ENCODE measurements at places on chromosomes 11 and 22.

GRCh38 chr11:114258696-114259095 is 37.5 kb upstream of the NNMT start:
- DNase-seq: no peak

DNA sequence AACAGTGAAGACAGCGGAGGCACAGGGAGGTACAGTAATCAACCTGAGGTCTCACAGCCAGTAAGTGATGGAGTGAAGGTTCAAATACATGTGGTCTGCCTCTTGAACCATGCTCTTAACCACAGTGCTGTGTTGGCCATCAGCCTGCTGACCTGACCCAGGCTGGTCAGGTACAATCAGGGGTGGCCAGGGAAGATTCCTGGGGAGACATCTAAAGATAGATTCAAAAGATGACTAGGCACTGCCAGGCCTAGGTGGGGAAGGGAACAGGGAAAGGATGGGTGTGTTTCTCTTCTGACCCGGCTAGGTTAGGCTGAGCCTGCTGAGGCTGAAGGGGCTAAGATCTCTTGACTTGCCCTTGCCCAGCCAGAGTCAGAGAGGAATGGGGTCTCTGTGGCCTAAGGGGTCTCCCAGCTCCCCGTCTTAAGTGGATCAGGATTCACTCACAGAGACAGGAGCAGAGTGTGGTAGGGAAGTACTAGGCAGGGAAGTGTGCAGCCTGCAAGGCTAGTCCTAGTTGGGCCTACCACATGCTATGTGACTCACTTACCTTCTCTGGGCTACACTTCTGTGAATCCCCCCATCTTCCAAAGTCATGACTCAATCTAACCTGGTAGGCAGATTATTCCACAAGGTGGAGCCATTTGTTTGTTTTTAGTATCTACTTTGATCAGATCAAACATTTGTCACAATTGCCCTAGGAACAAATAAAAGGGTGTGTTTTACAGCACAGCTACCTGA is 10.4 kb upstream of the SREBF2 start:
- DNase-seq: no peak

DNA sequence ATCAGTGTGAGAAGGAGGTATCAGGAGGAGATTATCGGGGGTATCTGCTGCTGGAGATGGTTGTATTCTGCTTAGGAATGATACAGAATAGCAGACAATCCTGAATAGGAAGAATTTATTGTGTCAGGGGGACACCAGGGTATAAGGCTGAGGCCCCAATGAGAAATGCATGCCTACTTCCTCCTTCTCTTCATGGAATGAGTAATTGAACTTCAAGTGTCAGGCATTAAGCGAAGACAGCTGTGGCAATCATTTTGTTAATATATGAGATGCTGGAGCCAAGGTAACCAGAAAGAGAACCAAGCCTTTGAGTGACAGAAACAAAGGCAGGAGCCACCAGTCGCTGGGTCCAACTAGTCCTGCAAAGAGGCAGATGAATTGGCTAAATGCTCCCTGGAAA is 49.1 kb downstream of the KIRREL3 start:
- no peak for DNase-seq

DNA sequence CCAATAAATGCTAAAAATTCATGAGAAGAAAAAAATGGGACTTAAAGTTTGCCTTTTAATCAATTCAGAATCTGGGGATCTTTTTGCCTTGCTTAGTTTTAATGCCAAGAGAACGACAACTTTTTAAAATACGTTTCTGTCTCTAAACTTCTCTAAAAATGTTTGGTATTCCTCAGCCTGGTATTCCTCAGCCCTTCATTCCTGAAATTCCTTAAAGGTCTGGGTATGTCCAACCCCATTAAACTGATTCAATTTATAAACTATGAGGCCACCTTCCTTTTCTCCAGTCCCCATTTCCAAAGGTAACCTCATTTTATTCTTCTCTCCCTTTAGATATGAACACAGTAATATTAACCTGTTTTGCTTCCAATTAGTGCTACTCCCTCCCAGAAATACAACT is 16.6 kb downstream of the POLA2 start:
- DNase-seq: no peak

DNA sequence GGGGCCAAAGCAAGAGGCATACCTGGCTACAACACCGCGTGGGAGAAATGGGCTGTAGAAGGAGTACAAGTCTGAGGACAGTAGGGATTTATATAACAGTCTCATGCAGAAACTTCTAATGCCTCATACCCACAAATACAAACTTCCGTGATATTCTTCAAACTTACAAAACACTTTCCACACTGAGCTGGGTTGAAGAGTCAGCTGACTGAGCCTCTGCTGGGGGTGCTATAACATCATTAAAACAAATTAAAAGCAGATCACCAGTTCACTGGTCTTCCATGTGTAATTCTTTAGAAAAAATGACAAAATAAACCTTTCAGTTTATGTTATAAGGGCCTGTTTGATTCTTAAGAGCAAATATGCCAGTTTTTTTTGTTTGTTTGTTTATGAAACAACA is 92.0 kb downstream of the MUC15 start:
- no peak for DNase-seq

DNA sequence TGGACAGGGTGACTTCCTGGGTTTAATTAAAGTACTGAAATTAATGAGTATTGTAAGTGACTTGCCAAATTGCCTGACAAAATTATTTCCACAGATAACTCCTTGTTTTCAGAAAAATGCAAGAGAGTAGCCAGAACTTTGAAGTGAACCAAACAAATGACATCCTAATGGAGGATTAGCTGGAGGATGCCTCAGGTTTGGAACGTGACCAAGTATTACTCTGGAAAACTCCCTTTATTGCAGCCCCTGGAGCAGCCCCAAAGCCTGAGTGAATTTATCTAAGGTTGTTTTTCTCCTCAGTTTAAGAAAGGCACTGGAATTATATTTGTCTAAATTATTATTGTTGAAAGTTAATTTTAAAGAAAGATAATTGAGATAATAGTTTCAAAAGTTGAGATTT is 343.6 kb upstream of the MTNR1B start:
- DNase-seq: no peak

DNA sequence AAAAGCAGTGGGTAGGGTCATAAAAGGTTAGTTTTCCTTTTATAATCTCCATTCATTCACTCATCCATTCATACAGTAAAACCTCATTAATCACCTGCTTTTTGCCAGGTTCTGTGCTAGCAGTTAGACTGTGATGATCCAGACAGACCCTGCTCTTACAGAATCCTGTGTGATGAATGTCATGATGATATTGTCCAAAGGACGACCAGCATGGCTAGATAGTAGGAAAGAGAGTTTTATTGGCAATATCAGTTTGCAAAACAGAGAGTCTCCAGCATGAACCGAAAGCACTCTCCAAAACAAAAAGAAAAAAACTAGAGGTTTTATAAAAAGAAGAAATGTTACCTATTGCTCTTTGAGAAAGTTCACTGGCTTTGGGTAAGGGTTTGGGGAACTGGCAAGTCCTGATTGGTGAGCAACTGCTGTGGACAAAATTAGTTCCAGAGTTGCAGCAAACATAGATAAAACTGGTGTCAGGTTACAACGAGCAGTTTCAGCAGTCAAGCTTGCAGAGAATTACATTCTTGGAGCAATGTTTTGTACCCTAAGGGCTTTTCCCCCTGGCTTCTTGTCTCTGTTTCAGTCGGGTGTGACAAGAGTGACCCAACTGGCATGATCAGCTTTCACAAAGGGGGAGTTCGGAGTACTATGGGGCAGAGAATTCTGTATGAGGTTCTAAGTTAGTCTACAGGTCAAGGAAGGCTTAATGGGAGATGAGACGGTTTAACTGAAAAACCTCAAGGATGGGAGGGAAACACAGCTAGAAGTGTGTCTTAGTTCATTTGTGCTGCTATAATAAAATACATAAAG is 58.3 kb downstream of the HSD17B12 start:
- no peak for DNase-seq

DNA sequence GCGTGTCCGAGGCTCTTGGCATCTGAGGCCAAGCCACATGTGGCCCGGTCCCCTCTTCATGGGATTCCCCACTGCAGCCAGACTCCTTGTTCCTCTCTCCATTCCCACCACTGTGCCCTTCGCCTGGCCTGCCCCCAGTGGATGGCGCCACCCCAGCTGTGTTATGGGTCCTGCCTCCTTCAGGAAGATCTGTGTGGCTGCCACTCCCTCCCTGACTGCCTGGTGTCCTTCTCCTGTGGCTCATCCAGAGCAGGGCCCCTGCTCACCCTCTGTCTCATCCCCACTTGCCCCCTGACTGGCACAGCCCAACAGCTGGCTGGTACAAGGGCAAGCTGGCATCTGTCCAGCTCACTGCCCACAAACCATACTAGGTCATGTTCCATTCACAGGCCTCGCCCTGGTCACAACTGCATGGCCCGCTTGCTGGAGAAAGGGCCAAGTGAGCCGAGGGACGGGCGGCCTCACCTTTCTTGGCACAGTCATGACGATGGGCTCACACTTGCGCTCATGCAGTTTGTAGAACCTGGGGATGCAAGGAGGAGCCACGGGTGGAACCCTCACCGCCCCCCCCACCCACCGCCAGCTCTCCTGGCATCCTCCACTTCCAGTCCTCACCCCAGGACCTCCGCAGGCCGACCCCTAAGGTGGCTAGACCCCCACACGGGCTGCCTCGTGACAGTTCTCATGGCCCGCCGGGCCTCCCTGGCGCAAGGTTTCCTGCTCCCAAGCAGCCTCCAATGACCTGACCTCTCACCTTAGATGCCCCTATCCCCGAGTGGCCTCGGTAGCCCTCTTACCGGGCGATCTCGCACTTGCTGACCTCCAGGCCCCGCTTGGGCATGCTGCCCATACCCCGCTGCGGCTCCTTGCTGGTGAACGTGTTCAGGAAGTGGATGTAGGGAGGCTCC is 2.1 kb upstream of the PTPRCAP start:
- DNase-seq: no peak

DNA sequence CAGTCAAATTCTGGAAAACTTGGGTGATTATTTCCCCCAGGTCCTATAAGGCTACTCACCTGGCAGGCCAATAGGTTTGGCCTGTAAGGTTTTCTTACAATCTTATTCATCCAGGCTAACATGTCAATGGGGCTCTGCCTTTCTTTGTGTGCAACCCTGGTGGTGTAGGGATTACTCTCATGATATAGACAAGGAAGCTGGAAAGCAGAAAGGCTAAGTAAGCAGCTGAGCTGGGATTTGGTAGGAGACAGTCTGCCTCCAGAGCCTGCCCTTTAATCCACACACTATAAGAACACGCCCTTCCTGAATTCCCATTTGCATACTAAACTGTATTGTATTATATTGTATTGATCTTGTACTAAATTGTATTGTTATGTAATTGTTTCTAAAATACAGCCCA is 373.3 kb upstream of the CCDC90B start:
- no peak for DNase-seq

DNA sequence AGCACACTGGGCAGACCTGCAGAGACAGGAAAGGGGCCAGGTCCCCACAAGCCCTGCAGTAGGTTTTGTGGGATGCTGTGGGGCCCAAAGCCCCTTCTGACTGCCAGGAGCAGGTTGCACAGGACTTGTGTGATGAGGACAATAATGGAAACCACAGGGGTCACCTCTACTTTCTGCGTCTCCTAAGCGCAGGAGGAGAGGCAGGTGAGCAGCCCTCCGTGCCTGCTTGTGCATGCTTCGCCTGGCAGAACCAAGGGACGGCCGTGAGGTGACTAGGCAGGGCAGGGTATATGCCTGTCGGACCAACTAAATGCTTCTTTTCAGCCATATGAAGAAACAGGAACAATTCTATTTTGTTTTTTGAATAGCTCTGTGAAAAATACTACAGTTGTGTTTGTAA is 77.9 kb upstream of the PITPNB start:
- no peak for DNase-seq

- DNase-seq: no peak
Measured at GRCh38 chr11:36312611-36313472, 16.8 kb downstream of the PRR5L start.

- peak; percentile 41 for DNase-seq
Measured at GRCh38 chr11:117144477-117145392, 648 bp downstream of the PAFAH1B2 start.

- peak; percentile 69 for DNase-seq
Measured at GRCh38 chr22:20418211-20418788, 19.3 kb downstream of the SCARF2 start.

DNA sequence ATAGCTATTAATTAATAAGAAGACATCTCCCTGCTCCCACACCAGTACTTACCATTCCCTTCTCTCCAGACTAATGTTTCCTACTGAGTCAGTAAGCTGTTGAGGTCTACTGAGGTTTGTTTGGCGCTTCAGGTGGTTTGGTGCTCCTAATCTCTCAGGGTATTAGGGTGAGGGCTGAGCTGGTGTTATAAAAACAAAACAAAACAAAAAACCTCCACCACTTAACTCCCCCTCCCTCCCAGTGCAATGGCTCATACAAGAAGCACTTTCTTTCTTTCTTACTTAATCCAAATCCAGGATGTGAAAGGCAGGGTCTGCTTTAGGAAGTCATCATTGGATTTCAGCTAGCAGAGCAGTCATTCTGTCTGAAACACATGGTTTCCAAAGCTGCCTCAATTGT is 15.3 kb downstream of the CSTPP1 start:
- no peak for DNase-seq

DNA sequence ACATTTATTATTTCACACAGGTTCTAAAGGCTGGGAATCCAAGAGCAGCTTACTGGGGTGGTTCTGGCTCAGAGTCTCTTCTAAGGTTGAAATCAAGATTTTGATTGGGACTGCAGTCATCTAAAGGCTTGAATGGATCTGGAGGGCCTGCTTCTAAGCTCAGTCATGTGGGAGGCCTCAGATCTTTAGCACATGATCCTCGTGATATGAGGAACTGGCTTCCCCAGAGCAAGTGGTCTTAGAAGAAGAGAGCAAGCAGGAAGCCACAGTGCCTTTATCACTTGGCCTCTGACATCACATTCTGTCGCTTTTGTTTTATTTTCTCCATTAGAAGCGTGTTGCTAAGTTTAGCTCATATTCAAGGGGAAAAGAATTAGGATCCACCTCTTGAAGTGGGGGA is 88.9 kb downstream of the ARFGAP2 start:
- DNase-seq: no peak

- DNase-seq: peak; percentile 59
Measured at GRCh38 chr11:61113201-61113600, 10.9 kb downstream of the CD5 start.

GRCh38 chr11:2256293-2256913 is 14.0 kb downstream of the ASCL2 start:
- DNase-seq: no peak

DNA sequence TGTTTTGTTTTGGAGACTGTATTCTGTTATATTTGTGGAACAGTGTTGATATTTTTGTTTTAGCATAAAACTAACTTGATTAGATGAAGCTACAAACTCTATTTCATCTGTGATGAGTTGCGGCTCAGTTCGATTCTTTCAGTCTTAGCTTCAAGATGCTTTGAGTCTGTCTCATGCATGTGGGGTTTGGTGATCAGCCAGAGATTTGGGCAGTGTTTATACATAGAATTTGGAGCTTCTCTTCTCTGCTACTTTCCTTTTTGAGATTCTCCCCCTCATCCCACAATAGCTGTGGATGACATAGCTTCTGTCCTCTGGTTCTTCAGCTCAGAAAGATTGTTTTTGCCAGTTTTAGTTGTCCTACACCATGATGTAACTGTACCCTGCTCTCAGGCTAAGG is 90.4 kb downstream of the ARHGAP20 start:
- no peak for DNase-seq

GRCh38 chr11:79472819-79473529 is 32.1 kb upstream of the TENM4 start:
- no peak for DNase-seq

- no peak for DNase-seq
Measured at GRCh38 chr11:19595499-19595839, 117.2 kb upstream of the NAV2 start.

- no peak for DNase-seq
Measured at GRCh38 chr11:10534316-10534715, 6.7 kb downstream of the RNF141 start.
